ENCODE measurements at places on chromosomes 13 and 19. TPM values are rescaled to one million over a fixed set of nuclear protein-coding genes. Genes with fewer than 3 reads are reported as not detected.

Gene NMRK2
- not detected for total RNA-seq

Gene PGLYRP1
- not detected for total RNA-seq

DNA sequence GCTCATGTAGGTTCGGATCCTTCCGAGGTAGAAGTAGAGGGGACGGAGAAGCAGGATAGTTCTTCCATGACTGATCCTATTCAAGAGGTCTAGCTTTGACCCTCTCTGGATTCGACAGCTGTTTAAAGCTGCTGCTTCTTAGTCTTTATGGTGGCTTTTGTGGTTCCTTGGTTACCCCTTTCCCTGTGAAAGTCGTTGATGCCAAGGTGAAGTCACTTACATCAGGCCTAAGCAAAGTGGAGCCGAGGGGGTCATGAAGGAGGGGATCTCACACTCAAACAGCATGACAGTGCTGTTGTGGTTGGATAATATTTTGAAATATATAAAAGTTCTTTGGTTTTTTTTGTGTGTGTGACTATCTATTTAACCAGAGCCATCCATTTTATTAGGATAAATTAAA is 8.1 kb downstream of the CCDC70 start:
- no peak for DNase-seq

- peak; percentile 32 for DNase-seq
These were observed 13.8 kb downstream of the ATP12A start for GRCh38 chr13:24693862-24694471.

DNA sequence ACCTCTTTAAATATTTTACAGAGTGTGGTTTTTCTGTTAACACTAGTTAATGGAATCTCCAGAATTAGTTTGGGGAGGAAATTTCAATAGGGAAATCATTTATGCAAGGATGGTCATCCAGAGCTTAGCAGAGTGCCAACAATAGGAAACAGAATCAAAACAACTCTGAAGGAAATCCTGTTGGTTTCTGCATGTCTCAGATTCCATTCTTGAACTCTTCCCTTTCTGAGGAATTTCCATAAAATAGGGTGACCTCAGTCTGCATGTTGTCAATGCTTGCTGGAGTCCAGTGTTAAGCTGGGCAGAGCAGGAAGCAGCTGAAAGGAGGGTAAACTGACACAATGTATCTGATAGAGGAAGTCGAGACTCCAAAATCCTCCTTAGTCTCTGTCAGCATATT is 16.9 kb downstream of the CBY2 start:
- no peak for DNase-seq
